ENCODE measurements at places on chromosomes 11 and 22.

DNA sequence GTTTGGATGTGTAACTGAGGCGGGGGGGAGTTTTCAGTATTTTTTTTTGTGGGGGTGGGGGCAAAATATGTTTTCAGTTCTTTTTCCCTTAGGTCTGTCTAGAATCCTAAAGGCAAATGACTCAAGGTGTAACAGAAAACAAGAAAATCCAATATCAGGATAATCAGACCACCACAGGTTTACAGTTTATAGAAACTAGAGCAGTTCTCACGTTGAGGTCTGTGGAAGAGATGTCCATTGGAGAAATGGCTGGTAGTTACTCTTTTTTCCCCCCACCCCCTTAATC, 2.3 kb downstream of the MALAT1 start:
- no peak for DNase-seq

- DNase-seq: no peak
Observed at GRCh38 chr11:112558691-112559090, 298.0 kb upstream of the PLET1 start.

GRCh38 chr11:56932572-56933220, 56.0 kb upstream of the OR5AK2 start:
- no peak for DNase-seq

- no peak for DNase-seq
Observed at GRCh38 chr11:10272132-10272531, 21.9 kb downstream of the SBF2 start.

DNA sequence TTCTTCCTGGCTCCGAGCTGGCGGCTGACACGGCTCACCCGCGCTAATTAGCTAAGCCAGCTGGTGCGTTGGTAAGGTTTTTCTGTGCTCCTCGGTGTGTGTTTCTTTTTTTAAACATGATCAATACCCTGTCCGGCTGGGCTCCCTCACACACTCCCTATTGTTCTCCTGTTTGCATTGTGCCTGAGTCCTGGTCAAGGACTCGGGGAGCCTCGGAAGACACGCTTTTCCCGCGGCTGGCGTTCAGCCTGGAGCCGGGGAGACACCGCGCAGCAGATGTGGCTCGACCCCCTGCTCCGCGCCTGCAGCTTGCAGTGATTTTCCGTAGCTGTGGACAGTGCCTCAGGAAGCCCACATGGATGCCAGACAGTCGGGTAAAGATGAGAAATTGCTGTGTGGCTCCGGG, 454.9 kb upstream of the CADM1 start:
- DNase-seq: no peak

DNA sequence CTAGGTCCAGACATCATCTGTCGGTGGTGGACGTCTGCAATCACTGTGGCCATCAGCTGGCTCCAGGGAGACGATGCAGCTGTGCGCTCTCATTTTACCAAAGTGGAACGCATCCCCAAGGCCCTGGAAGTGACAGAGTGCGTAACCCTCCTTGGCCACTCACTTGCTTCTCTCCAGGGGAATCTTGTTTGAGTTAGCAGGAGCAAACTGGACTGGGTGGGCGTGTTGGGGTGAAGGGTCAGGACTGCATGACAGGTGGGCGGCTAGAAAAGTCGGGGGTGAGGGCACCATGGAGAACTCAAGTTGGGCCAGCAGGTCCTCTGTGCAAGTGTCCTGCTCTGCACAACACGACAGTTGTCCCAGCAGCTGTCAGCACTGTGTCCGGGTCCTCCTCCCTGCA, 16.2 kb downstream of the SHISA8 start:
- no peak for DNase-seq

GRCh38 chr11:59676205-59676604, 7.4 kb upstream of the PATL1 start:
- no peak for DNase-seq

DNA sequence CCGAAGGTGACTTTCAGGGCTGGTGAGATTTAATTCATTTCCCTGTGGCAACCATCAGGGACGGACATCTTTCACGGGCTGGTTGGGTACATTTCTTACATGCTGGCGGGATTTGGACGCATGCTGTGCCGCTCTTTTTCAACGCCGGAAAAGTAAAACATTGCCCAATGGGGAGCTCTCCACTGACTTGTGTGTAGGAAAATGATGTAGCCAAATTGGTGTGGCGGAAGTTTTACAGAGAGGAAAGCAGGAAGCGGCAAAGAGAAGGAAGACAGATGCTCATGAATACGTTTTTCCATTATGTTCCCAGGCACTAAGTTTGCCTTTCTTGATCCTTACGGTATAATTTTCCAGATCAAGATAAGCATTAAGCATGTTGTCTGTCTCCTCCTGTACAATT, 375.8 kb downstream of the NTM start:
- DNase-seq: no peak

- DNase-seq: no peak
Observed at GRCh38 chr22:50531546-50531961, 1.7 kb upstream of the TYMP start.

DNA sequence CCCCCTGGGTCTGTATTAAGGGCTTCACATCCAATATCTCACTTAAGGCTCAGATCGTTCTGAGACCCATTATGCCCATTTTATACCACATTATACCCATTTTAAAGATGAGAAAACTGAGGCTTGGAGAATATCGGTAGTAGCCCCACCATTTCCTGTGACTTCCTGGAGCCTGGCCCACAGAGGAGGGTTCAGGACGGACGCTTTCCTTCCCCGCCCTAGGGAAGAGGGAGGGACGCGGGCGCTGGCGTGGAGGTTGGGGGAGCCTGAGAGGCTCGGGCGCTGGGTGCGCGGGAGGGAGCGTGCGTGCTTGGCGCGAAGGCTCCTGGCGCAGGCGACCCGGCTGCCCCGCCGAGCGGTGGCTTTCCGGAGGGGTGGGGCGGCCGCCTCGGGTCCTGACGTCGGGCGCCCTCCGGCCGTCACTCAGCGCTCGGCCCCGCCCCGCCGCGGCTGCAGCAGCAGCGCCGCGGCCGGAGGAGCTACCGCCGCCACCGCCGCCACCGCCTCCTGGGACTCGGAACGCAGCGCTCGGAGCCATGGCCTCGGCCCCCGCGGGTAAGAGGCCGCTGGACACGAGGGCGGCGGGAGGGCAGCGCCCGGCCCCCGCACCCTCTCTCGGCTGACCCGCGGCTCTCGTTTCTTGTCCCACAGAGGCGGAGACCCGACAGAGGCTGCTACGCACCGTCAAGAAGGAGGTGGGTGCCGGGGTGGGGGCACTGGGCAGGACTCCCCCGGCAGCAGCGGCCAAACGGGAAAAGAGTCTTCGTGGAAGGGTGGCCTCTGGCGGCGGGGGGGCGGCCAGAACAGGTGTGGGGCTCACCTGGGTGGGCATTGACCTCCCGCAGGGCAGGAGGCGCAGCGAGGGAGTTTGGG, at the start of gene SGSM1:
Gene SGSM1 (plus strand): TSS at position 422 of the 873 bp plus-strand sequence. CDS start 115 bp downstream, at position 537.
- DNase-seq: peak; percentile 35

DNA sequence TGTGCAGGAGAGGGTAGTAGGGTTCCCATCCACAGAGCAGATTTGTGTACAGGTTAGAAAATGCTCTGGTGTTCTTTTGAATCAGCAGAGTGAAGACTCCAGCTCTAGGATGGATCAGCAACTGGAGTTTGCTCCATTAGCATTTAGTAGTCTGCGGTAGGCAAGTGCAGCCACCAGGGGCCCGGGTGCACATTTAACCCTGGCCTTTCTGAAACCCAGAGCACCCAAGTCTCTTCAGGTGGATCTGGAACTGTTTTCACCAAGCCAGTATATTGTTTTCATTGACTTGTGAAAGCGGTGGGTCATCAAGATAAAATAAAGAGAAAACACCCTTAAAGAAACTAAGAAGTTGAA, 100.8 kb upstream of the CLPB start:
- DNase-seq: no peak

- DNase-seq: no peak
Observed at GRCh38 chr11:117179048-117179999, 781 bp downstream of the SIDT2 start.

GRCh38 chr22:32106930-32107329, 52.2 kb downstream of the C22orf42 start:
- no peak for DNase-seq

Measured in stimulated activated CD8-positive, alpha-beta memory T cell treated with anti-CD3 and anti-CD28 coated beads, Interleukin-4, amount 100 ng/mL, for 4 hours (primary cell).